ENCODE measurements at places on chromosomes 1 and 21.

- DNase-seq = no peak
Observed at GRCh38 chr1:20124456-20125057, 5.2 kb upstream of the PLA2G2D start.

- no peak for DNase-seq
Observed at GRCh38 chr1:30286241-30286987, 437.0 kb downstream of the MATN1 start.

GRCh38 chr1:92662048-92662447 lies 122.9 kb downstream of the EVI5 start:
- no peak for DNase-seq

DNA sequence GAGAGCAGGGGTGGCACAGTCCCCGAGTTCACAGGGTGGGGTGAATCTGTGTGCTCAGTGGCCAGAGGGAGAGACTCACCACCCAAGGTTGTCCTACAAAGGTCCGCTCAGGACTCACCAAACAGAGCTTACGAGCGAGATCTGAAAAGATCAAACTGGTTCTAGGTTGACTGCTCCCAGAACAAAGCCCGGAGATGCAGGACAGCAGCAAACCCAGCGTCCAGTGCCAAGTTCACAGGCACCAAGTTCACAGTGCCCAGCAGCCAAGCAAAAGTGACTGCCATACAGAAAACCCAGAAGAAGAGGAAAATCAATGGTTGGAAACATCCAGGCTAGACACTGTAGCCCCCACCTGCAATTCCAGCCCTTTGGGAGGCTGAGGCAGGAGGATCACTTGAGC lies 35.7 kb downstream of the AGPAT3 start:
- no peak for DNase-seq

- DNase-seq = no peak
Observed at GRCh38 chr21:46284733-46285132, 678 bp downstream of the MCM3AP start.

DNA sequence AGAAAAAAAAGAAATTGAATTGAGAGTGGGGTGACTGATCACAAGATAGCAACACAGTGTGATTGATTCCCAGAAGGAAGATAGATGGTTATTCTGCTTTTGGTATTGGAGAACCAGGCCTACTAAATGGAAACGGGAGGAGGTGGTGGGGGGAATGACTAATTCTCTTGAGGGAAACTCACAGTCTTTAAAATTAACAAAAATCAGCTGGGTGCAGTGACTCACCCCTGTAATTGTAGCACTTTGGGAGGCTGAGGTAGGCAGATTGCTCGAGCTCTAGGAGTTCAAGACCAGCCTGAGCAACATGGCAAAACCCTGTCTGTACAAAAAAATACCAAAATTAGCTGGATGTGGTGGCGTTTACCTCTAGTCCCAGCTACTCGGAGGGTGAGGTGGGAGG lies 134.6 kb upstream of the PDE4B start:
- no peak for DNase-seq

GRCh38 chr1:25458541-25459298 lies 28.0 kb downstream of the MACO1 start:
- no peak for DNase-seq

DNA sequence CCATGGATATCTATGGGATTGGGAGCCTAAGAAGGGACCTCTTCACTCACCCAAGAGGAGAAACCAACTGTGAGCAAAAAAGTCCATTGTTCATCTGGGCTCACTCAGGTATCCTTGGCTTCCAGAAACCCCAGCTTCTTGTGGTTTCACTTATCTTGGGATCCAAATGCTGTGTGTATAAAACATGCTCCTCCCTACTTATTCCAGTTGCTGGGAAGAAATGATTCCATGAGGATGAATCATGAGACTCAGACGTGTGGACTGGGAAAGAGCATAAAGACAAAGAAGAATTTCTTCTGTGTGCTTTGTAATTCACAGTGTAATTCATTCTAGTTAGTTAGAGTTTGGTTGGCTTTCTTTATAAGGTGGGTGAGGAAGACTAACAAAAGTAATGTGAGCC lies 283.7 kb downstream of the ZNF648 start:
- no peak for DNase-seq
